ENCODE measurements at places on chromosomes 7 and 10.

GRCh38 chr7:7920481-7920880, 48.1 kb upstream of the GLCCI1 start:
- no peak for DNase-seq

GRCh38 chr7:26428571-26428970, 136.9 kb downstream of the SNX10 start:
- DNase-seq: no peak

- no peak for DNase-seq
Measured at GRCh38 chr10:72883861-72884260, 9.7 kb upstream of the OIT3 start.

- no peak for DNase-seq
Measured at GRCh38 chr10:66927971-66928770, 2.3 kb downstream of the LRRTM3 start.

- DNase-seq: no peak
Measured at GRCh38 chr10:31687663-31688482, 240.8 kb downstream of the ARHGAP12 start.

DNA sequence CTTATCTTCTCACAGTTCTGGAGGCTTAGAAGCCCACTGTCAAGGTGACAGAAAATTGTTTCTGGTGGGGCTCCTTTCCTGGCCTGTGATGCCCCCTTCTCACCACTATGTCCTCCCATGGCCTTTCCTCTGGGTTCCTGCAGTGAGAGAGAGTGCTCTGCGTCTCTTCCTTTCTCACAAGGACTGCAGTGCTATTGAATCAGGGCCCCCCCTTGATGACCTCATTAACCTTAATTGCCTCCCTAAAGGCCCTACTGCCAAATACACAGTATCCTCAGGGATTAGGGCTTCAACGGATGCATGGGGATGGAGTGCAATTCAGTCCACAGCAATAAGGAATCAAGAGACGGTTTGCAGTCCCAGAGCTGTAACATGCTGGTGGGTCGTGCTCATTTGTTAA, 82.0 kb upstream of the GRB10 start:
- no peak for DNase-seq

DNA sequence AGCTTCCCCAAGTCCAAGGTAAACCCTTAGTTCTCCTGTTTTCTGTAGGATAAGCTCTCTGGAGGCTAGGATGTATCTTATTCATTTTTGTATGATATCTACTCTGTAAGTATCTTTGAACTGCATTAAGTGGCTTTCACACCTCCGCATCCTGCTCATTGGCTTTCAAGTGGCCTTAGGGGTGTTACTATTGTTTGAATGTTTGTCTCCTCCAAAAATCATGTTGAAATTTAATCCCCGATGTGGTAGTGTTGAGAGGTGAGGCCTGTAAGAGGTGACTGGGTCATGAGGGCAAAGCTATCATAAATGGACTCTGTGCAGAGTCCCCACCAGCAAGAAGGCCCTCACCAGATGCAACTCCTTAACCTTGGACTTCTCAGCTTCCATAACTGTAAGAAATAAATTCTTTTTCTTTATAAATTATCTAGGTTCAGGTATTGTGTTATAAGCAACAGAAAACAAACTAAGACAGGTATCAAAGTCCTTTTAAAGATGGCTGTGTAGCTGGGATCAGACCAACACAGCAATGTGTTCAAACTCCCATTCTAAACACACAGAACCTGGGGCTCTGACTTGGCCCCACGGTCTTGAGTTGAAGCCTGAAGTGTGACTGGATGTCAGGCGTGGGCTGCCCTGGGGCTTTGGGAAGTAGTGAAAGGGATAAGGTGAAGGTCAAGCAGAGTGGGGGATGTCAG, 25.9 kb downstream of the TBXAS1 start:
- no peak for DNase-seq

DNA sequence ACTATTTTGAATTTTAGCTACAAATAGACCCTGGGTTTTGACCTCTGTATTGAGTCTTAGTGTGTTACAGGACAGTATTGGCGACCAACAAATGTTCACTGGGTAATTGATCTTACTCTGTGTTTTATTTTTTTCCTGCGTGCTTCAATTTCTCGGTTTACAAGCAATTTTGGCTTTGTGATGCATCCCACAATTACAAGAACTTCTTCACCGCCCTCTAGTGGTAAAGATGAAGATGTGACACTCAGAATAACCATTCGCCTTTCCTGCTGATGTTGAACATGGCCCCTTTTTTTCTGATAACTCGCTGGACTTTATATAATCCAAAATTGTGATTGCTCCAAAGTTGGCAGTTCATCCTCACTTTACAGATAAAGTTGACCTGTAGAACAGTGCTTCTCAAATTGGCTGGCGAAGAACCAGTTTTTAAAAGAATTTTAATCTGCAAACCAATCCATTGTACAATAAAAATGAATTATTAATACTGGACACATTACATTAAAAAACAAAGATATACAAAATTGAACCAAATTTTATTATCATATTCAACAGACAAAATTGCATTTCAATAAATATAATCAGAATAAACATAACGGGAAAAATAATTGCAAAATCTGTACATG, 20.2 kb upstream of the SMC3 start:
- DNase-seq: no peak

- DNase-seq: peak; percentile 20
Measured at GRCh38 chr10:93680412-93681047, 21.9 kb downstream of the FRA10AC1 start.

DNA sequence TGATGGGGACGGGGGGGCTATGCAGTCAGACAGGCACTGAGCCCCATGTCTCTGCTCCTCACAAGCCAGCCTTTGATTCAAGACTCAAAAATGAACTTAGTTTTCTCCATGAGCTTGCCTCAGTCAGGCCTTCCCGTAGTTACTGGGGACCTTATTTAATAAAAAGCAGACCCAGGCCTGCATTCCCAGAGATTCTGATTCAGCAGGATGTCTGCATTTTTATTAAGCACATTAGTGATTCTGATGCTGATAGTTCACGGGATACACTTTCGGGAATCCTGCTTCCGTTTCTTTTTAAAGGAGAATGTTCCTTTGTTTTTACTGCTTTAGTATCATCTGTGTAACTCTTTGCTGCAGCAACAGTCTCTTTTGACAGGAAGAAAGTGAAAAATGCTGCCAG, 28.3 kb upstream of the PLPP4 start:
- no peak for DNase-seq

GRCh38 chr10:90592638-90593302, 265.1 kb downstream of the HTR7 start:
- DNase-seq: peak; percentile 28

- DNase-seq: peak; percentile 43
Measured at GRCh38 chr7:103446049-103446520, at the start of gene SLC26A5. Gene SLC26A5, minus strand, starts transcription at chr7:103446207. Its CDS starts 24,693 bp downstream, at chr7:103421514.

GRCh38 chr10:6929148-6929830, 349.2 kb upstream of the PRKCQ start:
- no peak for DNase-seq

DNA sequence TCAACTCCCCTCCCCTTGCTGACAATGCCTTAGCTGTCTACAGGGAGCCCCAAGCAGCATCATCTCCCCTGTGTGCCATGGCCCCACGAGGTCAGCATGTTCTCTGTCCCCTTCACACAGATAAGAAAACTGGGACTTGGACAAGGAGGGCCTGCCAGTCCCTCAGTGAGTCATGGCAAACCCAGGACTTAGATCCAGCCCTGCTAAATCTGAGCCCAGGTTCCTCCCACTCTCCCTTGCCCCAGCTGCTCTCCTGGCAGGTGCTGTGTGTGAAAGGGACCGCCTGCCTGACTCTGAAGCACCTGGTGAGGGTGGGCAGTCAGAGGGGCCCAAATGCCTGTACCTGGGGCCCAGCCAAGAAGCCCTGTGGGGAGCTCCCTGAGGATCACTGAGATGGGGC, 7.4 kb downstream of the CRHR2 start:
- no peak for DNase-seq

- DNase-seq: no peak
Measured at GRCh38 chr10:69270990-69271389, 7.3 kb upstream of the HK1 start.

- no peak for DNase-seq
Measured at GRCh38 chr7:148304456-148304855, 286.1 kb upstream of the C7orf33 start.

GRCh38 chr10:6024334-6024682, 37.9 kb downstream of the IL2RA start:
- no peak for DNase-seq

GRCh38 chr7:25289518-25289917, 61.2 kb upstream of the NPVF start:
- no peak for DNase-seq

GRCh38 chr10:133163889-133164815, 4.1 kb downstream of the KNDC1 start:
- DNase-seq: no peak

DNA sequence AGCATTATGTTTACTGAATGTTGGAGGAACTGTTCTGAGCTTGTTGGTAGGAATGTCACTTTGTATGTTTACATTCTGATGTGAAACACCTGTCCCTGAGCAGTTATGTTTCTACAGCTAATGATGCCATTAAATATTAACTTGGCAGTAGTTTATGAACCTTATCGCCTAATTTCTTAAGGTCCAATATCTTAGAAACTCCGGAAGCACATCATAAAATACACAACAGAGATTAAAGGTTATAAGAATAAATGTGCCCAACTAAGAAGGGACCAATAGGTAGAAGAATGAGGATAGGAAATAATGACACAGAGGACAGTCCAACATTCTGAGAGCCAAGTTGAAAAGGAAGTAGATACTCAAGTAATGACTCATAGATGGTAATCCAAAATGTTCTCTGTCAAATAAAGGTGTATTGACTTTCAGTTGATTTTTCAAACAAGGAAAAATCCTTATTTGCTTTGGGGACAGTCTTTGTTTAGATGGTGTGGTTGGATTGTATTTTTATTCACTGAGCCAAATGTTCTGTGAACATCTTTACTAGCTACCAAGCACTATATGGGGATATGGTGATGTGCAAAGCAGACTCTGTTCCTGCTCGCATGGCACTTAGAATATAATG, 31.9 kb downstream of the LCOR start:
- peak; percentile 42 for DNase-seq

GRCh38 chr7:23014681-23015080, 751 bp upstream of the HYCC1 start:
- DNase-seq: no peak

DNA sequence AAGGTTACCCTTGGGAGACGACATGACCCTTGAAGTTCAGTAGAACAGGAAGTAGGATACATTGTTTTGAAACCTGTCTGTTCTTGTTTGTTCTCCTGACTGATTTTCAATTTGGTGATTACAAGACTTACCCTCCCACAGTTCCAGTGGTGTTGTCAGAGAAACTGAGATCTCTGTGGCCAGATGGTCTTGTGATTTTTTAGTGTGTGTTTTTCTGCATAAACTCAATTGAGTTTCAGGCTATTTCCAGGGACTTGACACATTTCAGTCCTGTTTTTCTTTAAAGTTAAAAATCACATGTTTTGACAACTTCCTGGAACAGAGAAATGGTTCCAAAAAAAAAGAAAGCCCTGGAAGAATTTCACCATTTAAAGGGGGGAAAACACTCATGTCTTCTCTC, 22.3 kb downstream of the PIK3CG start:
- no peak for DNase-seq

DNA sequence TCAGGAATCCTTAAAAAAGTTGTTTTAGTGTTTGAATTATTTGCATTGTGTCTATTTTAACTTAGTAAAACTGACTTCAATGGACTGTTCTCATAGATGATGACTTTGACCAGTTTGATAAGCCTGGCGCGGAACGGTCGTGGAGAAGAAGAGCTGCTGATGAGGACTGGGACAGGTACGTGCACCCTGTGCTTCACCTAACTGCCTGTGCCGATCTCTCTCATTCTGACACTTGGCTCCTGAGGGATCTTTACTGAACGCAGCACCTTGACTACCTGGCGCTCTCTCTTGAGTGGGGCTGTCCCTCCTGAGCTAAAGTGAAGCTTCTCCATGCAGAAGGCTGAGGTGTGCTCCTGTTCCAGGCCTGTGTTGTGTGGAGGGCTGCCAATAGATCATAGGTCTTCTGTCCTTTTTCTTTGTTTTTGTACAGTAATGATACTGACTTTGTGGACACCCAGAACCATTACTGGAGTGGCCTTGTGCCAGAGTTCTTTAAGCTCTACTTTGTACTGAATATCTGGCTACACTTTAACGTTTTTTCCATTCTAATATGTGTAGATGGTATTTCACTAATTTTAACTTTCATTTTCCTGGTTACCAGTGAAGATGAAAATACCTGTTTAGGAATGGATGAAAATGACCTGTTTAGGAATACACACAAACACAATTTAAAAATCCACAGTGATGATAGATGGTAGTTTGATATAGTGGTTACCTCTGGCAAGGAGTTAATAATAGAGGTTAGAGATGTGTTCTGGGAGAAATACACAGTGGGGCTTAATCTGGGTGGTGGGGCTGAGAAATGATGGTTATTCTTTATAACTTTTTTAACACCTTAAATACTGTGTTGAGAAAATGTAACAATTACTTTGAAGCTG, 20.9 kb downstream of the RBM33 start:
- no peak for DNase-seq

GRCh38 chr7:90408142-90408541, 4.9 kb downstream of the CLDN12 start:
- no peak for DNase-seq

DNA sequence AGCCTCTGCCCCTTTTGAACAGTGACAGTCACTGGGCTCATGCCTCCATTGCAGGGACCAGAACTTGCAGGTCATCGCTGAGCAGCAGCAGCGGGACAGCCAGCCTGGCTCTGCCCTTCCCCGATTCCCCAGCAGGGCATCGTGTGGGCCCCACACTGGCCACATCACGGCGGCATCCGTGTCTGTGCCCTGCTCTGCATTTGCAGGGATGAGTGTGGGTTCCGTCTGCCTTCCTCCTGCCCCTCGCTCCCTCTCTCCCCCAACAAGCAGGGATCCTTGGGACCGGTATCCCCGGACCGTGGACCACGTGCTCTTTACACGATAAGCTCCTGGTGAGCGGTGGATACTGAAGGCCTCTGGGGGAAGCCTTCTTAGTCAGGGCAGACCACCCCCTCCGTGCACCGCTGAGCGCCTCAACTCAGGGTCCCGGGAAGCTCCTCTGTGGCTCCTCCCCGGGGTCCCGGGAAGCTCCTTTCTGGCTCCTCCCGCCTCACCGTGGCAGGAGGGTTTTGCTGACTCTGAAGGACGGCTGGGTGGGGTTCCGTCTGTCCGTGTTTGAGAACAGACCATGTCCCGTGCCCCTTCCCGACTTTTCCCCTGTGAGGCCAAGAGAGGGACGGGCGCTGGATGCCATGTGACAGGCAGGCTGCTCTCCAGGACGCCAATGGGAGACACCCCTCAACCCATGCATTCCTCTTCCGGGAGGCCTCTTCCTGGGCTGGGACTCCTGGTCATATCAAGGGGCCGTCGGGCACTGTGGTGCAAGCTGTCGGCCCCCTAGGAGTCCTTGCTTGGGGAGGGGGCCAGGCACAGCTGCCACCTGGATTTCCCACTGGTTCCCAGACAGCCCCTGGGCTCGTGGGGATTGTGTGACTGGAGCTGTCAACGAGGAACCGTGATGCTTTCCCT, 23.5 kb upstream of the NKX6-2 start:
- no peak for DNase-seq

DNA sequence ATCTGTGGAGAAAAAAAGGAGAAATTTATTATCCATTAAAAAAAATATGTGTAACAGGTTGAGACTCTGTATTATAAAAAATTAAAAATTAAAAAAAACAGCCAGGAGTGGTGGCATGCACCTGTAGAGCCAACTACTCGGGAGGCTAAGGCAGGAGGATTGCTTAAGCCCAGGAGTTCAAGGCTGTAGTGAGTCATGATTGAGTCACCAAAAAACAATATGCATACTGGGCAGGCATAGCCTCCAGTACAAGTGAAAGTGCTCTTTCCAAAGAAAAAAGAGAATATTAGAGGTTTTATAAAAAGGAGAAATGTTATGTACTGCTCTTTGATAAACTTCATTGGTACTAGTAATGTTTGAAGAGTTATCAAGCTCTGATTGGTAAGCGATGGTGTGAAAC, 647.1 kb upstream of the ZWINT start:
- DNase-seq: no peak

- no peak for DNase-seq
Measured at GRCh38 chr7:136259074-136259473, 281.9 kb upstream of the MTPN start.
